HuH-7.5 (cell line): ENCODE measurements at places on chromosomes 7 and 10.

- no peak for DNase-seq
Measured at GRCh38 chr7:93836116-93836515, 54.4 kb downstream of the TFPI2 start.

GRCh38 chr10:114995468-114996247 is 57.7 kb downstream of the TRUB1 start:
- DNase-seq = no peak

DNA sequence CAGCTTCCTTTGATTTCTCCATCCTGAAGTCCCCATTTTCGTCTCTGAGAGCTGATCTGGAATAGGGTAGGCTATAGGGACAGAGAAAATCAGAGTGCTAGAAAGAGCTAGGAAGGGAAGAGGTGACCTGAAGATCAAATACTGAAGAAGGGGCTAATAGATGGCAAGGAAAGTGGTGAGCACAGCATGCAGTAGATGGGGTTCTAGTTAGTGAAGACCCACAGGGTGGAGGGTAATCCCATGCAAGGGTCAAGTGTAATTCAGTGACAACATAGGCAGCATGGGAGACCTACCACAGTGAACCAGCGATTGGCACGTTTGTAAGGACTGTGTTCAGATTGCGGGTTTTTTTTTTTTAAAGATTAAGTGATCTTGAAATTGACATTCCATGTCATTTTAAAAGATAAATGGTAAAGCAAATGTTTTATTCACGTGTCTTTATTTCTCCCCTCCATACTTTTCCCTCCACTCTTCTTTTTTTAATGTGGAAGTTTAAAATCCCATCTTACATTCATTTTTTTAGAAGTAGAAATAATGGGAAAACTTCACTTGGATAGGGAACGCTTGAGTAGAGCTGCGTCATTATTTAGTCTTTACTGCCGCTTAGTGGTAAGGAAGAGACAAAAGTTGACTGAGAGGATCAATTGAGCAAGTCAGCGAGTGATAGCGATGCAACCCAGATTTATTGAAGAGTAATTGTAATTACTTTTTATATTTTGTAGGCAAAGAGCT is 21.0 kb upstream of the ABI1 start:
- DNase-seq = peak; percentile 38

DNA sequence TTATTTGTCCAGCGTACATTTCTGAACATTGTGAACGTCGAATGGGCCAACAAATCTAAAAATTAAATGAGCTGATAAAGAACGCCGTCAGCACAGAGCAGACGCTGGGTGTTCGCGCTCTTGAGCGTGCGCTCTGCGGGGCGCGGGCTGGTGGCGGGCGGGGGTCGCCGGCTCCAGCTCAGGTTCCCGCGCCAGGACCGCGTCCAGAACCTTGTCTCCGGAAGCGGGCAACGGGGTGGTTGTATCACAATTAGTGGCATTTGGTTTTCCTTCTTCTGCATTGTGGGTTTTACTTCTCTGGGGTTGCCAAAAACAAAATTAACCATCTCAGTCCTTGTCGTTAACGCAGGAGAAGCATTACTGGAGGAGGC is 2.4 kb downstream of the CYP2E1 start:
- DNase-seq = no peak

DNA sequence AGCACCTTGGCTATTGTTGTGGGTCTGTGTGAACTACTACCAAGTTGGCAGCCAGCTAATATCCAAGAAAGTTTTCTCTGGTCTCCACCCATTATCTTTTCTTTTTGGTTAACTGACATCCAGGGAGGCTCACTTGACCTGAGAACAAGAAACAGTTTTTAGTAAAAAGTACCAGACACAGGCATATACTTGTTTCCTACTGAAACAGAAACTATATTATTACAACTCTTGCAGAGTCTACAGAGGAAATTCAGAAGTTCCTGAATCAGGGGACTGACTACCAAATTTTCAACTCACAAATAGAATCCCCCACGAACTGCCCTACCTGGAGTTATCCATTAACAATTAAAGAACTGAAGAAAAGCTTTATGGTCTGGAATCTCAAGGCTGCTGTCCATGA is 168.9 kb downstream of the KCND2 start:
- no peak for DNase-seq

DNA sequence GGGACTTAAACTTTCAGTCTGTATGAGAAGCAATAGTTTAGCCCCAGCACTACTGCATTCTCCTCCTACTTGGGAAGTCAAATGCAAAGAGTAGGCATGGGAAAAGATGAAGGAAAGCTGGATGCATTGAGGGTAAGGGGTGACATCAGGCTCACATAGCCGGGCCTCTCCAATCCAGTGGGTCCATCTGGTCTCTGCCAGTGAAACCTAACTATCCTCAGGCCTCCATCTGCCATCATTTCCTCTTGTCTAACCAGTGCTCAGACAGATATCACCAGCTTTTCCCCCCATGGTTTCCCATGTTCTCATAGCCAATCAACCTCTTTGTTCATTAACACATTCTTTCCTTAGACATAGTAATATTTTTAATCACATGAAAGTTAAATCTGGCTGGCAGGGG is 118.3 kb downstream of the DGKI start:
- DNase-seq = no peak

DNA sequence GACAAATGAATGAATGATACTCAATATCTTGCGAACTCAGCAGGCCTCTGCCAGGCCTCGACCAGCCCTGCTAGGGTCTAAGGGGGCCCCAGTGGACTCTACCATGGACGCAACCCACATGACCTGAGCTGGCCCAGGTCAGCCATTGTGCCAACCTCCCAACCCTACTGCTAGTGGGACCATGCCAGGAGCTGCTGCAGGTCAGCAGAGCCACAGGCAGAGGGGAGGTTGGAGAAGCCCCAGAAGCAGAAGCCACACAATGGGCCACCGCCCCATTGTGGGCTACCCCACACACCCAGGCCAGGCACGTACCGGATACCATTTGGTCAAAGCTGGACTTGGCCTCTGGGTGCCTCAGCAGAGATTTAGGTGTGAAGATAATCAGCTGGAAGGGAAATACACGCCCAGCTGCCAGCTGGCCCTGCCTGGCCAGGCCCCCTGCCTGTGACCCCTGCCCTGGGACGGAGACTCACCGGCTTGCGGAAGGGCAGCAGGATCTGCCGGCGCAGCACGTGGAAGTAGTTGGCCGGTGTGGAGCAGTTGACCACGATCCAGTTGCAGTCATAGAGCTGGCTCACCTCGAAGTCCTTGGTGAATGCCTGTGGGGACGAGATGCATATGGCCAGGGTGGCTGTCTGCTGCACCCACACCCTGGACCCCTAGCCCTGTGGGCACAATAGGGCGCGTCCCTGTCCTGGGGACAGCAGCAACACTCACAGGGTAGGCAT is 24.5 kb downstream of the OGDHL start:
- DNase-seq = no peak

DNA sequence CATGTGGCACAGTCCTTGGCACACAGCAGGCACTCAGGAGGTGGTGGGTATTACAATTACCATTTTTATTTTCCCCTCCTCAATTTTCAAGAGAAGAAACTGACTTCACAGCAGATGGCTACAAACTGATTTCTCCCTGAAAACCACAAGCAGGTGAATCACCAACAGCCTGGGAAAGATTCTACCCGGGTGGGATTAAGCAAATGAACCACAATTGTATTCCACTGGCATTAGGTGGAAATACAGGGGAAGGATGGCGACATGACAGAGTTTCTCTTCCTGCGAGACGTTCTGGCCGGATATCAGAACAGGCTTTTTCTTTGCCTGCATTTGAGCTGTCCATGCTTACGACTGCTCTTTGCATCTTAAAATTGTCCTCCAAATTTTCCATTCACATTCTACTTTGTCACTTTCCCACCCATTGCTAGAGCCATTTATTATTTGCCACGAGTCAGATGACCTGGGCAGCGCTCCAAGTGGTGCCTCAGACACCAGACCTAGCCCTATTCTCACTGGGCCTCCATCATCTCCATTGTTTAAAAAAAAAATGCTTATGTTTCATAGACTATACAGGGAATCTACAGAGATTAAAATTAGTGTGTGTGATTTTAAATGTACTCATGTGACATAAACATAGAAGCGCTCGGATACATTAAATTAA is 4.6 kb downstream of the DENND11 start:
- DNase-seq = no peak

DNA sequence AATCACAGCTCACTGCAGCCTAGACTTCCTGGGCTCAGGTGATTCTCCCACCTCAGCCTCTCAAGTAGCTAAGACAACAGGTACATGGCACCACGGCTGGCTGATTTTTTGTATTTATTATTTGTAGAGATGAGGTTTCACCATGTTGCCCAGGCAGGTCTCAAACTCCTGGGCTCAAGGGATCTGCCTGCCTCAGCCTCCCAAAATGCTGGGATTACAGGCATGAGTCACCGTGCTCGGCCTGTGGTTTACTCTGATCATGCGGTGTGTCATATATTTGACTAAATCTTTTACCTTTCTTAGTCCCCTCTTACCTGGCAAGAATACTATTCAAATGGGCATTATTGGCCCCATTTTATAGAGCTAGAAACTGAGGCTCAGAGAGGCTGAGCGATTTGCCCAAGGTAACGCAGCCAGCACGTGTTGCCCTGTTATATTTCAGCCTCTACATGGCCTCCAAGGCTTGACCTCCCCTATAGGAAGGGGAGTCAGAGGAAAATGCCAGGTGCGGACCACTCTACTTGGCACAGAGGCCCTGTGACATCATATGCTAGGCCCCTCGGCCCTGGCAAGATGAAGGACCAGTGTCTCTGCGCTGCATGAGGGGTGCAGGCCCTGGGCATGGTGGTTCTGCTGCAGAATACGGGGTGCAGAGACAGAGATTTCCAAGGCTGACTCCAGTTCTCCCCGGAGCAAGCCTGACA is 8.2 kb downstream of the ZCCHC24 start:
- DNase-seq = no peak

DNA sequence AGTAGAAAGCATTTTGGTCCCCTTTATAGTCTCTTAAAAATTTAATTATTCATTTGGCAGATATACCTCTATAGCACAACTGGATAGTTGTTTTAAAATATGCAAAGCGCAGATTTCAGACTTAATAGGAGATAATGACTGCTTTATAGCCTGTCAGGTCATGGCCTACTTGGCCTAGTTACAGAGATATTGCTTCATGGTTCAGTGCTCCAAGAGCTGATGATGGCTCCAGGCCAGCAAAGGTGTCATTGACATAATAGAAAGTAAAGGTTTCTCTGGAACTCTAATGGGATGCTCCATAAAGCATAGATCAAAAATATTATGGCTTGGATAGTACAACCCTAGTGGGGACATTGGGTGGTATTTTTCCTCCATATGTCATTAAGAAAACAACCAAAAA is 285.7 kb downstream of the NXPH1 start:
- no peak for DNase-seq

DNA sequence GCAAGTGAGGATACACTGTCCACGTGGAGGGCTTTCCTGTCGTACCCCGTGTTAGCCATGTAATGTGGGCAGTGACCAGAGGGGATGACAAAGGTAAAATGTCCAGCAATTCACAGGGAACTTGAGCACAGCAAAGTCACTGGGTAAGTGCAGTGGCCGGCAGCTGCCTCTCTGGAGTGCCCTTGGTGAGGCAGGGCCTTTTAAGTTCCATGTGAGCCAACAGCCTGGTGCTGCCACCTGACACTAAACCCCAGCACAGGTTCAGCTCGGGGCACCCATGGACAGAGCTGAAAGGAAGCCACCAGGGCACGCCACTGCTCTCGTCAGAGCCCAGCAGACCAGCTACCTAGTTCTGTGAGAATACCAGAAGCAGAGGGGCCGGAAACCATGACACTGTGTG is 168.3 kb downstream of the PRKAG2 start:
- DNase-seq = no peak

- no peak for DNase-seq
Measured at GRCh38 chr10:50334273-50334672, 83.0 kb upstream of the ASAH2 start.

- DNase-seq = no peak
Measured at GRCh38 chr10:53489335-53490182, 717.0 kb upstream of the MBL2 start.

GRCh38 chr7:127810696-127811660 is 159.0 kb downstream of the SND1 start:
- no peak for DNase-seq

GRCh38 chr10:43821103-43821502 is 172.4 kb upstream of the ZNF32 start:
- DNase-seq = no peak

DNA sequence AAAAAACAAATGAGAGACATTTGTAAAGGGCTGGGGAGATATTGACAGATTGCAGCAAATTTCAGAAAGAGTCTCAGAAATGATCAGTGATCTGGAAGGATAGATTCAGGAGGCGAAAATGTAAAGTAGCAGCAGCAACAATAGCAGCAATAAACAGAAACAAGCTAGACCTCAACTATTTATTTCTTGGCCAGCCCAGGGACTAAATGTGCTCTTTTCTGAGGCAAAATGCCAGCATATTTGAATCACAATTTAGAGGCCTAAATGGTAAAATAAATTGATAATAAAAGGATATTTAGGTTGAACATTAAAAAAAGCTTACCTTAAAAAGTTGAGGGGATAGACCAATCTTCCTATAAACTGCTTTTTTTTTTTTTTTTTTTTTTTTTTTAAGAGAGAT is 134.6 kb upstream of the ITGB1 start:
- no peak for DNase-seq

- no peak for DNase-seq
Measured at GRCh38 chr10:108784534-108784933, 1138.8 kb downstream of the XPNPEP1 start.

GRCh38 chr10:5196702-5197113 is at the start of gene AKR1C4:
Gene AKR1C4 (plus strand): TSS chr10:5196837. CDS start chr10:5196868, 31 bp downstream.
- DNase-seq = no peak

DNA sequence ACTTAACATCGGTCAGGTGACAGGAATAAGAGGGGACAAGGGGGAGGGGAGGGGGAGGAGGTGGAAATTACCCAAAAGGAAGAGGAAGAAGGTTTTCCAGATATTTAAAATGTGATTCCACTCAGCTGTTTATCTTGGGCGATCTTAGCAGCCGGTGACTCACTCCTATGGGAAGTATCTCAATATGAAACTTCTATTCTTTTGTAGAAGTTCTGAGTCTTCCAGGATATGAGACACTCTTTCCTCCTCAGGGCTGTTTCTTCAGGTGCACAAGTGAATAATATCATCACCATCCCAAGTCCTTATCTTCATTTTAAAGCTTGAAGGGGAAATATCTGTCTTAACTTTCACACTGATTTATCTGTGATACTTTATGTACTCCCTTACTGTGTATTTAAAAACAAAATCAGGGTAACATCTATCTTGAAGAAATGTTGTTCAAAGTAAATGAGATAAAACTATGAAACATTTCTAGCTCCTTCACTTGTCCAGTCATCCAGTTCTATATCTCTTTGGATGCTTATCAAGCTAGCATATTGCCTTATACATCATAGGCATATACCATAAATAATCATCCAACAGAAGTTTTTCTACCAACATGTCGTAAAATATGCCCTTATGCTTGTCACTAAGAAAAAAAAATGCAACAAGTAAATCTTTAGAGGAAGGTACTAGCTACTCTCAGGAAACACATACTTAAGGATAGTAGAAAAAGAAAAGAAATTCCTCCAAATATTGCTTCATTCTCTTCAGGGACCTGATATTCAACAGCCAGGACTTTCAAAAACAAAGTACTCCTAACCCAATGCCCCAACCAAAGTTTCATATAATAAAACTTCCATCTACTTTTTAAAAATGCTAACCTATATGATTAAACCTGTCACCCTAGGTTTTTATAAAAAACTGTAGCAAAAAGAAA is 13.7 kb downstream of the DOCK4 start:
- no peak for DNase-seq
